HFFc6 (cell line): ENCODE measurements at places on chromosomes 5 and 9.

DNA sequence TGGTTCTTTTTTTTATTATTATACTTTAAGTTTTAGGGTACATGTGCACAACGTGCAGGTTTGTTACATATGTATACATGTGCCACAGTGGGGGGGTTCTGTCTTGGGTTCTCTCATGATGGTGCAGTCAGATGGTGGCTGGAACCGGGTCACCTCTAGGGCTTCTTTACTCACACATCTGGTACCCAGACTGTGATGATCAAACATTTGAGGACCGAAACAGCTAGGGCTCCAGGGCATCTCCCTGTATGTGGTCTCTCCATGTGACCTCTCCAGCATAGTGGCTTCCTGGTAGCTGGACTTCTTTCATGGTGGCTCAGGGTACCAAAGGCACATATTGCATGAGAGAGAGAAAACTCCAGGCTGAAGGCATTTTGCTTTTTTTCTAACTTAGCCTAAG lies 9.8 kb upstream of the CRHBP start:
- peak; percentile 21 for DNase-seq

DNA sequence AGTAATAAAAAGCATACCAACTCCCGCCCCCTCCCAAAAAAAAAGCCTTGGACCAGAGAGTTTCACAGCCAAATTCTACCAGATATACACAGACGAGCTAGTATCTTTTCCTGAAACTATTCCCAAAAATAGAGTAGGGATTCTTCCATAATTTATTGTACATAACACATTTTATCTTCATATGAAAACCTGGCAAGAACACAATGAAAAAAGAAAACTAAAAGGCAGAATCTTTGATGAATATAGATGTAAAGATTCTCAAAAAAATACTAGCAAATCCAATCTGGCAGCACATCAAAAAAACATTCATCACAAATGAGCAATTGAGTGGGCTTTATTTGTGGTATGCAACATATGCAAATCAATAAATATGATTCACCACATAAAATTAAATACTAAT lies 798.8 kb downstream of the CDH18 start:
- DNase-seq, result no peak

GRCh38 chr9:97753975-97754374 lies 56.8 kb upstream of the XPA start:
- no peak for DNase-seq

GRCh38 chr5:72210888-72211678 lies 103.8 kb downstream of the MAP1B start:
- DNase-seq, result peak; percentile 80

- DNase-seq, result no peak
Measured at GRCh38 chr5:54545796-54546195, 28.2 kb downstream of the SNX18 start.

GRCh38 chr5:138338411-138339090 lies 485 bp downstream of the FAM53C start:
- no peak for DNase-seq

GRCh38 chr9:124180557-124180956 lies 77.2 kb upstream of the NEK6 start:
- peak; percentile 1 for DNase-seq

DNA sequence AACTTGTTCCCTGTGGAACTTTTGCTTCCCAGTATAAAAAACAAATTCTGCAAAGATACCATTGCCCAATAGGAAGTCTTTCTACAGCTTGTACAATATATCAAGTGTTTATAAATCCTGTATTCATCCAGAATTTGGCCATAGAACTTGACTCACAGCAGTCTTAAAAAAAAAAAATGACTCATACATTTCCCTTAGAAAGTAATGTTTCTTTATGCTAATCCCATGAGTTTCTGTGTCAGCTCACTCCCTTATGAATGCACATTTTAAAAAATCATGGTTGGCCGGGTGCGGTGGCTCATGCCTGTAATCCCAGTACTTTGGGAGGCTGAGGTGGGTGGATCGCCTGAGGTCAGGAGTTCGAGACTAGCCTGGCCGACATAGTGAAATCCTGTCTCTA lies 89.3 kb upstream of the DMRT1 start:
- peak; percentile 94 for DNase-seq

DNA sequence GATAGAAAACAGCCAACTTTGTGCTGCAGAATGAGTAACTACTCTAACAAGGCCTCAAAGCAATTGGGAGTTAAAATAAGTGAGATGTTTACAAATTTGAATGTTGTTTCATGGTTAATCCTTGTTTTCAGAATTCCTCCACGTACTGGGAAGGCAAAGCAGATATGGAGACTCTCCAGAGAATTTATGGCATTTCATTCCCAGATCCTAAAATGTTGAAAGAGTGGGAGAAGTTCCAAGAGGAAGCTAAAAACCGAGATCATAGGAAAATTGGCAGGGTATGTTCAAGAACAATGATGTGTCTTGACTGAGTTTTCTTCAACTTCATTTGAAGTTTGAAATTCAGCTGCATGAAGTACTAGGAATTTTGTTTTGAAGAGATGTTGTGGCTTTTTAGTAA lies 16.4 kb downstream of the TARS1 start:
- no peak for DNase-seq

GRCh38 chr9:23766613-23767012 lies 59.4 kb downstream of the ELAVL2 start:
- no peak for DNase-seq
